ENCODE measurements at places on chromosomes 7 and 10.

DNA sequence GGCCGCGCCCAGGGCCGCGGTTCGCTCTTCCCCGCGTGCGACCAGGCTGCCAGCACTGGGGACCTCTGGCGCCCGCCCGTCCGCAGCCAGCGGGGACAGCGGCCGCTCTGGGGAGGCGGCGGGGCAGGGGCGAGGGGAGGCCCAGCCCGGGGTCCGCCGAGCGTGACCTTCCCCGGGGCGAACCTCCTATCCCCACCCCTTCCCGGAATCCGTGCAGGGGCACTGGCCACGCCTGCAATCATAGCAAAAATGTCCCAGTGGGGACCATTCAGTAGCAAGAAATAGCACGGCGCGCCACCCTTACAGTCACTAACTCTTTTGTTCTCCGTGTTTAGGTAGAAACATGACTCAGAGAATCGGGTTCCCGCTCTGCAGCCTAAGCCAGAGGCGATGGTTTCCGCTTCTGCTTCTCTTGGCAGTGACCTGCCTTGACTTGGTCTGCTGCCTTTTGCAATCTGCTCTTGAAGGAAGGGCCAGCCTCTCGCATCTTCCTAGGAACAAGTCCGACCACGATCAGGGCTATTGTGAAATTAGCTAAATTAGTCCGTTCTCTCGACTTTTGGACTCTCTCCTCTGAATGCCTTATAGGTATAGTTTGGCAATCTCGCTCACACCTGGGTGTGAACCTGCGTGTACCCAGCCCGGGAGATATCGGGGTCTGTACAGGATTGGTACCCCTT lies 79.3 kb upstream of the ACBD5 start:
- peak; percentile 52 for DNase-seq

DNA sequence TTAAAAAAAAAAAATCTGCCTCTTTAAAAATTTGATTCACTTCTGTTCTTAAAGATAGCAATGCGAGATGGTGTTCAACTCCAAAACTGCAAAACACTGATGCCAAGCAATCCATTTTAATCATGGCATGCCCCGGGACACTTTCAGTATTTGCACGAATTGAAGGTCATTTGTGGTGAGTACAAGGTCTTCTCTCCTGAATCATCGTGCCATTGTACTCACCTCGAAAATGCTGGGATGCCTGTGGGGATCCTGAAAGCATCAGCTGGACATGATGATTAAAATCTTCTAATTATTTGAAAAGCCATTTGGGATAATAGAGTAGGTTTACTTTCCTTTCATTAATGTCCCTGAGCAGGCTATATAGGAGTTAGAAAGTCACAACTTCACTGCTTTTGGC lies 125.1 kb upstream of the NRP1 start:
- DNase-seq, result no peak

DNA sequence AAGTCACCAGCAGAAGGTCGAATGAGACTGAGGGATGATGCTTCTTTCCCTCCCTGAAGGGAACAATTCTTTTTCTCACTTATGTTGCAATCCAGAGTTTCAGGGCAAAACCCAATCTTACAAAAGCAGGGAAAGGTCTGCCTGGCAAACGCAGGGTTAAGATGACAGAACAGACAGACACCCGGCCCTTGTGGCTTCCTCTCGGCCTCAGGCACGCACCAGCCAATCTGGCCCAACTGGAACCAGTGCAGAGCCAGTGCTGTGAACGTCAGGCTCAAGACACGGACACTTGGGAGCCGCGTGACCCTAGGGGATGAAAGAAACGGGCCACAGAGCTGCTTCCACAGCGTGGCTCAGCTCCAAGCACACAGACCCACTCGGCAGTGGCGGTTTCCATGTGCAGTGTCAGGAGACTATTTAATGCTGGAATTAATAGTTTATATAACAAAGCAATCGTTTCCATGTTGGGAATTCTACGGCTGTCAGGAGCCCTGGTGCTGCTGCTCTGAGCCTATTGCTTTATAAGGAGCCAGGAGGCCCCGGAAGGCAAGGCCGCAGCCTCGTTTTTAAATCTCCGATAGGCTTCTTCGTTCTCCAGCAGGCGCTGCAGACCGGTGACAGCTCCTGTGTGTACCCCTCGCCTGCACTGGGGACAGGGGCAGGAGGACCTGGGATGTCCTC lies 198.4 kb downstream of the DIP2C start:
- DNase-seq, result peak; percentile 54

DNA sequence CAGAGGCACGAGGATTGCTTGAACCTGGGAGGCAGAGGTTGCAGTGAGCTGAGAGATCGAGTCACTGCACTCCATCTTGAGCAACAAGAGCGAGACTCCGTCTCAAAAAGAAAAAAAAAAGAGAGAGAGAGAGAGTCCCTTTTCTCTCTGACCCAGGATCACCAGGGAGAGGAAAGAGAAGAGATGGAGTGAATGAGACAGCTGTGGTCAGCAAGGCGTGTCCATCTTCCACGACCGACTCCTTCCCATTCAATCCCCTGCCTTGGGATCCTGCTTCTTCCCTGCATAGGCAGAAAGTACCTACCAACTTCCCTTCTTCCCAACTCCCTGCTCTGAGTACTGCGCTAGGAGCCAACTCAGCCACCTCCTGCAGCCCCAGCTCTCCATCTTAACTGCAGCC lies 5.2 kb upstream of the ZAN start:
- peak; percentile 7 for DNase-seq

- DNase-seq, result peak; percentile 63
Observed at GRCh38 chr10:68406111-68406814, 814 bp downstream of the RUFY2 start.

DNA sequence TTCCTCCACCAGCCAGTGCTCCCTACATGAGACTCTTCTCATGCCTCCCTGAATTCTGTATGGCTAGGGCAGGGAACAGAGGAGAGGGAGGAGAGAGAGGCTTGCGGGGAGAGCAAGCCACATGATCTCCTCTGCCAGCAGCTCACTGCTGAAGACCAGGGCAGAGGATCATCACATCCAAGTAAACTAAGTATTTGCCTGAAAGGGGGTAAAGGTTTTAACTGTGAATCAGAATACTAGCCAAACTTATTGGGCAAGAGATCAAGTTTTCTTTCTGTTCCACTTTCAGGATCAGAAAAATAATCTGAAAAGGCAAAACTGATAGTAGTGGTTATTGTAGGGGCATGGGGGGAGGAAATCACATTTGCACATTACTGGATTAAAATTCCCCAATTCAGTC lies 17.8 kb upstream of the ERCC6 start:
- no peak for DNase-seq

GRCh38 chr7:145698526-145699262 lies 417.9 kb upstream of the CNTNAP2 start:
- no peak for DNase-seq

- DNase-seq, result peak; percentile 31
Observed at GRCh38 chr10:29482591-29483431, 152.0 kb downstream of the SVIL start.

DNA sequence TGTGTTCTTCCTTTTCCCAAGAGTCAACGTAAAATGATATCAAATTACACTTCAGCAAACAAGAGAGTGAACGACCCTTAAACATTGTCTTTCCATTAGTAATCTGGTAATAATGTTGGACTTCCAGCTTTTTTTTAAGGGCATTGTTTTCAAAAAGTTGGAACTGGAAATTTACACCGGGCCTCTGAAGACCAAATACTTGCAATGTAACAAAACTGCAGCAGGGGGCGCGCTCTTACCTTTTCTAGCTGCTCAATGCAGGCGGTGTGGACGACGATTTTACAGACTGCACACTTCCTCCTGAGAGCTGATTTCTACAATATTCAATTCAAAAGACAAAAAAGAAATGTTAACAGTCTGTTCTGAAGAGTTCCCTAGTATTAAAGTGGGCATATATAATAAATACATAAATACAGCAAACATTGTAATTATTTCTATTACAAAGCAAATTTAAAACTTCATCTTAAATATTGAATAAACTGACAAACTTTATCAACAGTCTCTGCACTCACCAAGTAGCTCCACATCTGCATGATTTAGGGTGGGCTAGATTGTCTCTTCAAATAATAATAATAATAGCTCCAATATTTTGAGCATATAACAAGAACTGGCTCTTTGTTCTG lies 190.4 kb downstream of the DGKI start:
- DNase-seq, result peak; percentile 81

DNA sequence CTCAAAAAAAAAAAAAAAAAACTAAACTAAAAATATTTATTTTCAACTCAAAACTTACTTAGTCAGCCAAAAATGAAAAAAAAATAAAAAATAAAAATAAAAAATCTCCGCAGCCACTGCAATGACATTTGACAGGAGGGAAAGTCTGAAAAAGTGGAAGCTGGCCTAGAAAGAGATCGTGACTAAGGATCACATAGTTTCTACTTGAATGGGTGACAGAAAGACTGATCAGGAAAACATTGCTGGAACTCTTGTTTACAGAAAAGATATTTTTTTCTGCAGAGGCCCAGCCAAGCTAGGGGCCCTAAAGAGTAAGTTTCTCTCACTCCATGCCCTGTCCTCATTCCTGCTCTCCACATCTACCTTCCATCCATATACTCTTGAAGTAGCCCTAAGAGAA lies 92.8 kb upstream of the KCND2 start:
- no peak for DNase-seq

- DNase-seq, result peak; percentile 72
Observed at GRCh38 chr10:23158370-23158769, 33.7 kb upstream of the PTF1A start.

DNA sequence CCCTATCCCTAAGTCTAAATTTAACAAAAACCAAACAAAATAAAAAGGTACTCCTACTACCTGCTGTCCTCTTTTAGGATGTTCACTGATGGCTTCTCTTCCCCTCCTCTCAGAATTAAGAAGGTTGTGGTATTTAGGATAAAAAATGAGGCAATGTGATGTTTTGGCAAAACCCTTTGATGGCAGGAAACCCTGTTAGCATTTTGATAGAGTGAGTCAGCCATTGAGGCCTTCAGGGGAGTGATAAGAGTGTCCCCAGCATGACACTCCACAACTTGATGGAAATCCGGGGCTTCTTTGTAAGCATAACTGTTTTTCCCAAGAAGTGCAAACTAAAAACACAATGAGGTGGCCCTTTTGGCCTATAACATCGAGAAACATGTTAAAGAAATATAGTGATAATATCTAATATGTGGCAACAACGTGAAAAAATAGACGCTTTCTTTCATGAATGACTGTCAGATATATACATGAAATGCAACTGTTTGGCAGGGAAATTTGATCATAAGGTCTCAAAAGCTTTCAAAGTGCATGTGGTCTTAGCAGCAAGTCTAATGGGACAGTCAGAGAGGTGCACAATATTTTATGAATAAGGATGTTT lies 55.0 kb downstream of the PRTFDC1 start:
- DNase-seq, result no peak

DNA sequence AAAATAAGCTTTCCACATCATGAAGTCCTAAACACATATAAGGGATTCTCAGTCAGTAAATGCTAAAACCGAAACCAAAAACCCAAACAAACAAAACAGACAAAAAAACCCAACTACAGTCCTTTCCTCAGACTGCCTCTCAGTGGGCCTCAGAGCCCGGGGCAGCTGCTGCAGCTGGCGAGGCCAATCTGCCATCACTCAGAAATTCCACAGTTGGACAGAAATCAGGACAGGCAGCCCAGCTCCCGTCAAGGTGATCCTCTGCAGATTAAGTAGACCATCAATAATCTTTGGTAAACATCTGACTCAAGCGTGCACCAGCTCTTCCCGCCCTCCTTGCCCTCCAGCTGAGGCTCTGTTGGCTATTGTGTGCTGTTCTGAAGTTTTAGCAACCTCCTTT lies 142.2 kb downstream of the ATXN7L1 start:
- DNase-seq, result no peak

DNA sequence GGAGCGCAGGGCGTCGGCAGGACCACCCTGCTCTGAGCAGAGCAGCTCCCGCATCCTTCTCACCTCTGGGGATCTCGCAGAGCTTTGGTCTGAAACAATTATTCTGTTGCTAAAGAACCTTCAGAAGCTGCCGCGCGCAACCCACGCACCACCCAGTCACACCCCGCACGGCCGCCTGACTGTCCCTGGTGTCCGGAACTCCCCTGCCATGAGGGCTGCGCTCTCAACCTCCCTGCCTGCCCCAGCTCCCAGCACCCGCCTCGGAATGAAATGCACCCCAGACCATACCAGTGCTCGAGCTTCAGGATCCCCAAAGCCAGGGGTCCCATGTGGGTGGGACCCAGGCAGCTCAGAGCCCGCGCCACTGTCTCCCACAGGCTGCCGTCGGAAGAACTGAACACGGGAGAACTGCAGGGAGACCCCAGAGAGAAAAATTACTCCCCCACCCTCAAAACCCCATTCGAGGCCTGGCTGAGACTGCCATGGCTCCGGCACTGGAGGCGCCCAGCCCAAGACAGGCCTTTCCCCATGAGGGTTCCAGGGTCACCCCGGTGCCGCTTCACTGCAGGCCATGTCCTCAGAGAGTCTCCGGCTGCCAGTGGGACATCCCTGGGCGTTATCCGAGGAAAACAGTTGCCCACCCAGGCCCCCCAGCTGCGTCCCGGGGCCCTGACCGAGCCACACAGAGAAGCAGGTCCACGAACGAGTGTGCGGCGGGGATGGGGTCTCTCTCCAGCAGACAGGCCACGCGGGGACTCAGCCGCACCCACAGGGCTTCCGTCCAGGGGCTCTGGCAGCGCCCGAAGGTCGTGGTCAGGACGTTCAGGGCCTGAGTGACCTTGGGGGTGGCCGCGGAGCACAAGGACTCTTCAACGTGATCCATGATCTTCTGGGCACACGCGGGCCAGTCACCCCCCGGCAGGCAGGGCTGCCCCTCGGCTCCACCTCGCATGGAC lies 12.1 kb downstream of the BRAT1 start:
- no peak for DNase-seq

- no peak for DNase-seq
Observed at GRCh38 chr10:50456719-50457118, 167.0 kb downstream of the SGMS1 start.

DNA sequence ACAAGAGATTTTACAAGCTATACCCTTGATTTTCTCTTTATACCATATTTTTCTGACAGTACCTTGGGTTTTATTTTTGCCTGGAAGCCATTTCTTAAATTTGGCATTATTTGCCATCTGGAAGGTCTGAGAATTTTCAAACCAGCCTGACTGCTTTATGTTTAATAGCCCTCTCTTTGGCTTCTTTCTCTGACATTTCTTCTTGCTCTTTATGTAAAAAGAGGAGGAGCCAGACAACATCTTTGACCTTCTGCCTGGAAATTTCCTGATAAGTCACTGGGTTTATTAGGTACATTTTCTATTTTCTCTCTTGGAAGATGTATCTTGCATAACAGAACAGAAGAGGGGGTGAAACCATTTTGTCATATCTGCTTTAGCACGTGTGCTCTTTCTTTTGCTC lies 79.6 kb downstream of the LANCL2 start:
- no peak for DNase-seq

DNA sequence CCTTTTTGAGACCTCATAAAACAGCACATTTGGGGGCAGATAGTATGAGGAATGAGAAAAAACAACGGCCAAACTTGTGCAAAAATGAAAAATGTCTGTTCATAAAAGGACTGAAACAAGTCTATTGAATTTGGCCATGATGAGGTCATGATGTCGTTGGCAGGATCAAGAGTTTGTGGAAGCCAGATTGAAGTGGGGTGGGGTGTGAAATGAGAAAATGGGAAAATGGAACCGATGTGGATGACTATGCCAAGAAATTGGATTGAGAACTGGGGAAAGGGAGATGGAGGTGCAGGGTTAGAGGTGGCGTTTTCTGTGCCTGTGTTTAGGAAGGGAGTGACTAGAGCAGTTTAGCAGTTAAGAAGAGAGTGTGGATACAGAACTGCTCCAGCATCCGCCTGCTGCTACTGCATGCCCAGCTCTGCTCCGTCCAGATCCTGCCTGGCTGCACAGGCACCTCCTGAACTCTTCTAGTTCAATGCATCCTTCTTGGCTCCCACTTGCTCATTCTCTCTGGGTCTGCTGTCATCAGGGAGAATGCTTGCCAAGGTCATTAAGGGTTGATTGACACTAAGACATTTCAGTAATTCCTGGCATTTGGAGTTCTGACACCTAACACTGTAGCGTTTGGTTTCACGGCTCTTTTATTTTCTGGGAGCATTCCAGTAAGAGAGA lies 111.9 kb downstream of the GALNT17 start:
- DNase-seq, result peak; percentile 63

Data from cerebellar cortex (tissue), 1 donor.